CD4-positive, alpha-beta memory T cell (primary cell): ENCODE measurements at places on chromosomes 12 and 14. TPM values are rescaled to one million over a fixed set of nuclear protein-coding genes. Genes with fewer than 3 reads are reported as not detected.

The PLEKHH1 gene
- 1.1 TPM for polyA plus RNA-seq

The PUS7L gene
- 26.8 TPM for polyA plus RNA-seq

The TAS2R31 gene
- not detected for polyA plus RNA-seq

The ANKRD33 gene
- polyA plus RNA-seq, result not detected

The DPPA3 gene
- polyA plus RNA-seq, result not detected

The SDSL gene
- polyA plus RNA-seq, result not detected

The OR6C1 gene
- polyA plus RNA-seq, result not detected

The IL26 gene
- not detected for polyA plus RNA-seq

The MYL2 gene
- not detected for polyA plus RNA-seq

The HIGD1C gene
- not detected for polyA plus RNA-seq

The PRIMA1 gene
- not detected for polyA plus RNA-seq

The KRT6A gene
- polyA plus RNA-seq, result not detected

The TMED8 gene
- 2.5 TPM for polyA plus RNA-seq

The CLEC4C gene
- polyA plus RNA-seq, result not detected

The SMCO2 gene
- not detected for polyA plus RNA-seq

The C12orf42 gene
- polyA plus RNA-seq, result 4.5 TPM

The KIF5A gene
- not detected for polyA plus RNA-seq

The IKBIP gene
- polyA plus RNA-seq, result 7.4 TPM

The TGM1 gene
- polyA plus RNA-seq, result 0.12 TPM

The FOXG1 gene
- not detected for polyA plus RNA-seq

The ERBB3 gene
- polyA plus RNA-seq, result 0.61 TPM

The TAC3 gene
- polyA plus RNA-seq, result not detected

The HOXC12 gene
- not detected for polyA plus RNA-seq

The PROX2 gene
- polyA plus RNA-seq, result not detected

The ST8SIA1 gene
- polyA plus RNA-seq, result 3.8 TPM

The RIMBP2 gene
- polyA plus RNA-seq, result not detected

The SLC4A8 gene
- polyA plus RNA-seq, result 0.14 TPM

The HVCN1 gene
- 7.4 TPM for polyA plus RNA-seq

The SLC10A1 gene
- not detected for polyA plus RNA-seq

The DIO2 gene
- not detected for polyA plus RNA-seq

The ENDOU gene
- not detected for polyA plus RNA-seq

The KLHL33 gene
- polyA plus RNA-seq, result not detected

The PAPLN gene
- 0.50 TPM for polyA plus RNA-seq

The KLRC4 gene
- polyA plus RNA-seq, result not detected

The KLRG1 gene
- 98.9 TPM for polyA plus RNA-seq

The SLC25A21 gene
- polyA plus RNA-seq, result not detected
